ENCODE measurements at places on chromosomes 12 and 14.

DNA sequence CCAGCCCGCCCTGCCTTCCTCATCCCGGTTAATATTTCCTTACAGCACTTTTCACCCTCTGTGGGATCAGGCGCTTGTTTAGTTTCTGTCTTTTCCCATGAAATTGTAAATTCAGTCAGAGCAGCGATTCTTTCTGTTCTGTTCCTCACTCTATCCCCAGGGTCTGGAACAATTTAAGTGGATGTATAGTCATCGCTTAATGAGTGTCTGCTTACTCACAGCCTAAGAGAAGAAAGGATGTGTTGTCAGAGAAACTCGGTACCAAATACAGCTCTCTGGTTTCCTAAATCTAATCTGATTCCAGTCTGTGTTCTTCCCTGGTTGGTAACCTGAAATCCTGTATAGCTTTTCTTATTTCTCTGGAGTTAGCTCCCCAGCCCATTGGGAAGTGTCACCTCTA lies 44.9 kb downstream of the FOS start:
- DNase-seq, result no peak

DNA sequence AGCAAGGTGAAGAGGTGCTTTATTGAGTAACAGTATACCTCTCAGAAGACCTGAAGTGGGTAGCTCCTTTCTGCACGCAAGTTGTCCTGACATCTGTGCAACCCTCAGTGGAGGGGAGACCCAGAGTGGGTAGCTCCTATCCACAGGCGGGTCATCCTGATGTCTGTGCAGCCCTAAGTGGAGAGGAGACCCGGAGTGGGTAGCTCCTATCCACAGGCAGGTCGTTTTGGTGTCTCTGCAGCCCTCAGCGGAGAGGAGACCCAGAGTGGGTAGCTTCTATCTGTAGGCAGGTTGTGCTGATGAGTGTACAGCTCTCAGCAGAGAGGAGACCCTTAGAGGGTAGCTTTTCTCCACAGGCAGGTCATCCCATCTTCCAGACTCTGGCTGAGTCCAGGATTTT lies 45.1 kb upstream of the PRPF39 start:
- DNase-seq, result no peak

DNA sequence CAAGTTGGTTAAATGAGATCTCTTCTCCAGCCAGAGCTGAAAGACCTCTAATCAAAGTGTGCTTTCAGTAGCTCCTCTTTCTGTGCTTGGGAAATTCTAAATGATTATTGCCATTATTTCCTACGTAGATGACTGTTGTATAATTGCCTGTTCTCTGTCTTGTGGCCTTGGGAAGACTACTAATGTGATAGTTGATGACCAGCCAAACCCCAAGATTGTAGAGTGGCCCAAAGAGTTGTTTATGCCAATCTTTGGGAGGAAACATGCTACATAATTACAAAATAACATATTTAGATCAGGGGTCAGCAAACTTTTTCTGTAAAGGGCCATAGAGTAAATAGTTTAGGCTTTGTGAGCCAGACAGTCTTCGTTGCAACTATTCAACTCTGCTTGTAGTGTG lies 135.1 kb upstream of the DIO2 start:
- DNase-seq, result no peak

GRCh38 chr12:117466677-117467362 lies 105.4 kb upstream of the NOS1 start:
- DNase-seq, result no peak

DNA sequence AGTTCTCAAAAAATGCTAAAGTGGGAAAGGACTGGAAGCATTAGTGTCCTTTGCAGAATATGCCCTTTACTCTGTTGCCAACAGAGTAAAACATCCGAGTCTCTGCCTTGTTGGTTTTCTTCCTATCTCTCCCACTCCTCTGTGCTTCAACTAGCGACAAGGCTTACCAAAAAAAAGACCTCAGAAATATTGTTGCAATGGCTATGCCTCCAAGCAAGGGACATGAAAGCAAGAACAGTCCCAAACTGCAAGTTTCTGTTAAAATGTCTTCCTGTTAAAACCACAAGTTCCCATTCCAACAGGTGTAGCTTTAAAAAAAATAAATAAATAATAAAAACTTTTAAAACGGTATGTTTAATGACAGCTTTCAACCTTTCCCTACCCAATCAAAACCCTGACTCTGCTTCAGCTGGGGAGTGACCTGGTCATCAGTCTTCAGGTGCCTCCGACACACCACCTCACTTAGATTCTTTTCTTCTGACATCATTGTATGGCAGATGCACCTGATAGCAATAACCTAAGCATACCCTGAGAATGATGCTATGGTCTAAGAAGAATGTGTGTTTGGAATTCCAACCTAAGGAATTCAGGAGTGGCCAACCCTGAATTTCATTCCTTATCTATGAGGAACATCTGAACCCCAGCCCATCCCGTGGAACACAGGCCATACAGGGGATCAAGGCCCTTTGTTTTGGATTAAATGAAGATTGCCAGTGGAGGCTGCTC lies 81.0 kb downstream of the RPS29 start:
- no peak for DNase-seq

- no peak for DNase-seq
These were observed 62.4 kb downstream of the SCN8A start for GRCh38 chr12:51653431-51653830.
